ENCODE measurements at places on chromosomes 11 and 22.
A peak's percentile ranks its signal among the peaks of the same experiment; 100 is the strongest.

- no peak for DNase-seq
Observed at GRCh38 chr11:76723142-76723541, 52.6 kb upstream of the LRRC32 start.

GRCh38 chr11:131824771-131825170, 454.4 kb downstream of the NTM start:
- DNase-seq = no peak

GRCh38 chr11:11082646-11083045, 224.8 kb upstream of the ZBED5 start:
- no peak for DNase-seq

- no peak for DNase-seq
Observed at GRCh38 chr11:37914859-37915258, 1316.8 kb upstream of the RAG2 start.

DNA sequence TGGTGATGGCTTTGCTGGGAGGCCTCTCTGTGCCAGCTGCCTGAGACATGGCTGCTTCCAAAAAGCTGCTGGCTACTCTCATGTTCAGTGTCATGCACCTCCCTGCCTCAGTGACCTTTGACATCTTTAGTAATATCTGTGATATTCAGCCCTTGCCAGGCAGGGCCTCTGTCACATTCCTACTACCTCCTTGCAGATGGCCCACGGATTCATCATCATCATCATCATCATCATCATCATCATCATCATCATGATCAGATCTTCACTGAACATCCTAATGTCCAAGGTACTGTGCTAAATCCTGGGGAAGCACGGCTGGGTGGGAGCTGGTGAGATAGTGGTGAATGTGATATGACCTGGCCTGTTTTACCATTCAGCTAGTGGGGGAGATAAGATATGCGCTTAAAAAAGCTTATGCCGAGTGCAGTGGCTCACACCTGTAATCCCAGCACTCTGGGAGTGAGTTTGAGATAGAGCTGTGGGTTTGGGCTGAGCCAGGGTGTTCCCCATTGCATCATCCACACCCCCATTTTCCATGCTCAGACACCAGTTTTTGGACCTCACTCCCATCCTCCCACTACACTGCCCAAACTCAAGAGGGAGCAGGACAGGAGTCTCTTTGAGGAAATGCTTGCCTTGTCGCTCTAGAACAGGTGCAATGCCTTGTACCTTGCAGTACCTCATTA, 17.1 kb upstream of the TMPRSS13 start:
- DNase-seq = no peak

- DNase-seq = peak; percentile 26
Observed at GRCh38 chr11:57100638-57101331, 81.0 kb upstream of the LRRC55 start.

- DNase-seq = peak; percentile 69
Observed at GRCh38 chr11:80519596-80520506, 1079.0 kb upstream of the TENM4 start.

DNA sequence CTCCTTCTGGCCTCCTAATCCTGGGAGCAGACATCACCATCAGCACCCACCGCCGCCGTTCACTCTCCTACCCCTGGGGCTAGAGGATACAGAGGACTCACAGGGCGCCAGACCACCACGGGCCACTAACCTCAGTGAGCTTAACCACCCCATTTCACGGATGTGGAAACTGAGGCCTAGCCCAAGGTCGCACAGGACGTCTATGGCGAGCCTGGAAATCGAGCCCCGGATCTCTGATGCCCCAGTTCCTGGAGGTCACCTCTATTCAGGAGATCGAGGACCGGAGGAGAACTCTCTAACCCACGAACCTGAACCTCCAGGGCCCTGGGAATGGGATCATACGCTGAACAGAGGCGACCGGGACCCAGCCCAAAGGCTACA, 349 bp downstream of the TIMM10 start:
- DNase-seq = no peak

DNA sequence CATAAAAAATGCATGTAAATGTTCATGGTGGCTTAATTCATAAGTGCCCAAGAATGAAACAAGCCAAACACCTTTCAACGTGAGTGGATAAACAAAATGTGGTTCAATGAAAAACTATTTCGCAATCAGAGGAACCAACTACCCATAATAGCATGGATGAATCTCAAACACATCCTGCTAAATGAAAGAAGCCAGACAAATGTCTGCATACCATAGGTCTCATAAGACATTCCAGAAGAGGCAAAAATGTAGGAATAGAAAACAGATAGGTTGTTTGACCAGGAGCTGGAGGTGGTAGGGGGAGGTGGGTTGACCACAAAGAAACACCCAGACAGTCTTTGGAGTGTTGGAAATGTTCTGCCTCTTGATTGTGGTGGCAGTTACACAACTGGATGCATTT, 13.2 kb upstream of the OSBPL5 start:
- DNase-seq = no peak

- peak; percentile 70 for DNase-seq
Observed at GRCh38 chr22:48824712-48825651, 1002.7 kb downstream of the BRD1 start.

GRCh38 chr11:9765320-9766101, 101.6 kb downstream of the SWAP70 start:
- no peak for DNase-seq

GRCh38 chr11:117781627-117782026, 15.4 kb downstream of the DSCAML1 start:
- DNase-seq = no peak

DNA sequence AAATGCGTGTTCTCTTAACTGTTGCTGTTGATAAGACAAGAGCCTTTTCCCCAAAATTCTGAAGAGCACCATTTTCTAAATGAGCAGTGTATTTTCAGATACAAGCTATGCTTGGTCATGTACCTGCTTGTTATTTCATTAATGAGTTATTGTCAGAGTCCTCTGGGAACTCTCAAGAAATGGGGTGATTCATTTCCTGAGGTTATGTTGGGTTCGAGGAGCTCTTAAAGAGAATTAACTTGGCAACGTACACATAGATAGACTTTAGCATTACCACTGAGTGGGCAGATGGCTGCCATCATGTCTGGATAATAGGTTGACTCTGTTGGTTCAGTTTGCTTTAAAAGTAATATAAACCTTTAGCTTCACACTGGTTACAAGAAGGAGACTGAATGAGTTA, 87.9 kb upstream of the SORL1-AS1 start:
- no peak for DNase-seq

DNA sequence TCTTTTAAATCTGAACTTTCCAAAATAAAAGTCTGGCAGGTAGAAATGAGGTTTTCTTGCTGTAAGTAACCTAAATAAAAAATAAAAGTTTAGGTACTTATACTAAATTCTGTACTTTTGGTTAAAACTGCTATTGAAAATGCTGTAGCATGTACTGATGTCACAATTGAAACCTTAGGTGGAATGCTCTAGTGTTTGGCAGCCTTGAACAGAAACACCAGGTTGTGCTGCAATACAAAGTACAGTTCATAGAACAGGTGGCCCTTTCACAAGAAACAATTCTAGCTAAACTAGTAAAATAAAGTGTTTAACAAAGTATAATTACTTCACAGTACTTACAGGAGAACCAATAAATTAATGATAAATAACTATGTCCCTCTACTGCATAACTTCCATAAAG, 25.1 kb downstream of the NPAT start:
- DNase-seq = no peak

GRCh38 chr22:48943567-48944432, 883.9 kb downstream of the BRD1 start:
- peak; percentile 44 for DNase-seq

GRCh38 chr11:28504555-28505110, 396.4 kb downstream of the METTL15 start:
- peak; percentile 20 for DNase-seq

DNA sequence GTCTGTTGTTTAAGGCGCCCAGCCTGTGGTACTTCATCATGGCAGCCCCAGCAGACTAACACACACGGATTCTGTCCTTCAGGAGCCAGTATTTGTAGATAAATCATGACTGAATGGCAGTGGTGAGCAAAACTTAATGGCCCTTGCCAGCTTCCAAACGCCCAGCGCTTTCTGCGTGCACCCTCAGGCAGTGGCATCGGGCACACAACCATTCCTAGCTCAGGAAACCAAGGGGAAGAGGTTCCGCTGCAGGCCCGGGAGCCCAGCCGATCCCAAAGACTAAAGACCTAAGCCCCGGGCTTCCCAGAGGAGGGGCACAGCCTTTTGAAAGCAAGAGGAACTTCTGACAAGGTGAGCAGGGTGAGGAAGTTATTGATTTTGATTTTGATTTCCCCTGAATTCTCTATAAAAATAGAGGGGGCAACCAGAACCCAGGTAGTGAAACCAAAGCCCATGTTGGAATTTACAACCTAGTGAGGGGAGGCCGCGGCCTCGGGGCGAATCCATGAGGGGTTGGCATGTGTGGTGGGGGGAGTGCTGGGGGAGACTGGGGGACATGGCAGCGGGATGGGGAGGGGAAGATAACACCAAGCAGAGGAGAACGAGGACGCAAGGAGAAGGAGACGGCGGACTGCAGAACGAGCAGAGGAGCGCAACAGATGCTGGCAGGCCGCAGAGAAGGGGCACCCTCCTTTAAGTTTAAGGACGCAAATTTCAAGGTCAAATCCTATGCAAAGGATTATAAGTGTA, 79.9 kb upstream of the SEPTIN5 start:
- no peak for DNase-seq

DNA sequence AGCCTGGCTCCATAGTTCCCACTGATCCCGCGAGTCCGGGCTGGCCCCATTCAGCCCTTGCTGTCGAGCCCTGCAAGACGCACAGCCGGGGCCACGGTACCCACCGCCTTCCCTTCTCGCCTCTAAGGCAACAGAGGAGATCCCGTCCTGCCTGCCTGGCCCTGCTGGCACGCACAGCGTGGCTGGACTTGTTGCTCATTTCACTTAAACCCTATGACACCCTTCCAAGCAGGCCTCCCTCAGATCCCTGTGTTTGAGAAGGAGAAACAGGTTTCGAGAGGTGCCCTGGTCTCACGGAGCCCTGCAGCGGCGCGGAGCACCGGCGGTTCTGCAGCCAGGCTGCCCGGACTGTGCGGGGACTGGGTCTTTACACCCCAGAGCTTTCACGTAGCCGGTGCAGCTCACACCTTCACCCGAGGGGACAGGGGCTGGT, 1048.4 kb downstream of the BRD1 start:
- no peak for DNase-seq

DNA sequence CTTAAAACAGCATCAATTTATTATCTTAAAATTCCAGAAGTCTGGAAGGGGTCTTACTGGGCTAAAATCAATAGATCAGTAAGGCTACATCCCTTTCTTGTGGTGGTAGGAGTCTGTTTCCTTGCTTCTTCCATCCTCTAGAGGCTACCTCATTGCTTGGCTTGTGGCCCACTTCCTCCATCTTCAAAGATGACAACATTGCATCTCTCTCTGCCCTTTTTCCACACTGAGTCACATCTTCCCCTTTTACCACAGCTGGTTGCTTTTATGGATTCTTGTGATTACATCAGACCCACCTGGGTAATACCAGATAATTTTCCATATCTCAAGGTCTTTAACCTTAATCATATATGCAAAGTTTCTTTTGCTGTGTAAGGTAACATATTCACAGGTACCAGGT, 60.9 kb downstream of the GRIA4 start:
- DNase-seq = no peak

- DNase-seq = peak; percentile 8
Observed at GRCh38 chr11:69257838-69258658, 35.9 kb upstream of the MYEOV start.

- no peak for DNase-seq
Observed at GRCh38 chr11:132307309-132308020, 937.0 kb downstream of the NTM start.

GRCh38 chr22:48099671-48100070, 1337.2 kb downstream of the TBC1D22A start:
- no peak for DNase-seq

DNA sequence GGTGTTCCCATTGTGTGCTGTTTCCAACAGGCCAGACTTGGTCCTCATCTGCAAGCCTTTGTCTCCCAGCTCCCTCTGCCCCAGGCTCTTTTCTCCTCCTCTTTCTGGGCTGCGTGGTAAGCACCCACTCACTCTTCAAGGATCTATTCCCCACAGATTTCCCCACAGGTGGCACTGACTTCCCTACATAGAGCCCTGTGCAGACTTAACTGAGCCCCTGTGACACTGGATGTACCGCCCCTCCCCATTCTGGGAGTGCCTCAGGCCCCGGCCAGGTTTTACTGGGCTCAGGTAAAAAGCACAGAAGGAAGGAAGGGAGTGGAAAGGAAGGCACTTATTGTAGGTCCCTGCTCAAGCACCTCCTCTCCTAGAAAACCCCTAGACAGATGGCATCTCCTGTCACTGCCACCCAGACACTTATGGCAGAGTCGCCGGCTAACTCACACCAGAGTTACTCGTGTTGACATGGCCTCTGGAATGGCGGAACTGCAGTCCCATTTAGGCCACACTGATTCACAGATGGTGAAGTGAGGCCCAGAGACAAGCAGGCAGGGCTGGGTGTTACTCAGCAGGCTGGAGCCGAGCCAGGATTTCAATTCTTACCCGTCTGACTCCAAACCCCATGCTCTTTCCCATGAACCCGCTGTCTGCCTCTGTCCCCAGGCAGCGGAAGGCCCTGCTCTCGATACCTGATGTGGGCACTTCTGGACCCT, 47.2 kb downstream of the LRRC32 start:
- no peak for DNase-seq

DNA sequence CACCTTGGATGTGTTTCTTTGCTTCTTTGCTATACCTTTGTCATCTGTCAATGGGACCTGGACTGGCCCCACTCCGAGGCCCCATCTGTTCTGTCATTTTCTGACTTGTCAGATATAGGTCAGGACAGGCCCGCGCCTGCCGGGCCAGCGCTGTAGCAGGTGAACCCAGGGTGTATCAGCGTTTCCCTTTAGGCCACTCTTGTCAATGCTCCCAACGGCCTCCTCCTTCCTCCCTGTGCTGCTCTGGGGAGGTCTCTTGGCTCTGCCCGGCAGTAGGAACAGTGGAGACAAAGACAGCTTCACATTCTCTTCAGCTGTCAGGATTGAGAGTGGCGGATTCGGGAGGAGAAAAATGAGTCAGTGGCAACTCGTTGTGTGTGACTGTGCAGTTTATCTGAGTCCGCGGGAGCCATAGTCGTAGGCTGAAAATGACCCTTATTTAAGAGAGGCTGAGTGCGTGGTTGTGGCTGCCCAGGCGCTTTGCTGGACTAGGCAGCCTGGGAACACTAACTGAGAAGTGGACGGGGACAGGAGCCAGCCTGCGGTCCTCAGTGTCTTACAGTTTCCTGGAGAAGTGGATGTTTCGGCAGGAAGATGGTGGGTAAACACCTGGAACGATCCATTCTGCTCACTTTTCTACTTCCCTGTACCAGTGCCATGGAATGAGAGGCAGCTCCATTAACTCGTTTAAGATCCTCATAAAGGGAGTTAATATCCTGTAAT, 102.3 kb downstream of the PRR5L start:
- DNase-seq = no peak

DNA sequence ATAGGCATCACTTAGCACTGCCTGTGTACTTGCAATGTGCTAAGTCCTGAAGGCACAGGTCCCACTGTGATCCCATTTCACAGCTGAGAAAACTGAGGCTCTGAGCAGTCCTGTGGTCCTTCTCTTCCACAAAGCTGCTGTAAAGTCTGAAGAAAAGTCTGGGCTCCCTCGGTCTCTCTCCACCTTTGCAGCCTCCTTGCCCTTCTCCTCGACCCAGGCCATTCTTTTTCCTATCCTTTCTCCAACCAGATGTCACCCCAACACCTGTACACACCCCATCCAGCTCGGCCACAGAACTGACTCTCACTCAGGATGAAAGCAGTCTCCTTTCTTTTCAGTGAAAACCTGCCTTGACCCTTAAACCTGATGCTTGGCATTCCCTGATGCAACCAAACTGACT, 42.6 kb upstream of the SYT13 start:
- DNase-seq = no peak

- peak; percentile 34 for DNase-seq
Observed at GRCh38 chr11:22343371-22344032, 5.3 kb downstream of the SLC17A6 start.

Measured in brain (organoid and tissue), 16 donors.